ENCODE measurements at places on chromosomes 16 and 17.

DNA sequence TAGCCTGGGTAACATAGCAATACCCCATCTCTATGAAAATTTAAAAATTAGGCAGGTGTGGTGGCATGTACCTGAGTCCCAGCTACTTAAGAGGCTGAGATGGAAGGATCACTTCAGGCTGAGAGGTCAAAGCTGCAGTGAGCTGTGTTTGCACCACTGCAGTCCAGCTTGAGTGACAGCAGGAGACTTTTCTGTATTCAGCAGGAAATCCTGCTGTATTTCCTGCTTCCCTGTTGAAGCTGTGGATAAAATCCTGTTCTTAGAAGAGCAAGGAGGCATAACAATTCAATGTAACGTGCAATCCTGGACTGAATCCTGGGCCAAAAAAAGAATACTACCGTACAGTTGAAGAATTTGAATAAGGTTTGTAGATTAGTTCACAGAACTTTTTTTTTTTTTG, 62.2 kb downstream of the FBXL20 start:
- no peak for DNase-seq

- no peak for DNase-seq
These were observed 71.3 kb upstream of the BCAR1 start for GRCh38 chr16:75322740-75323139.

DNA sequence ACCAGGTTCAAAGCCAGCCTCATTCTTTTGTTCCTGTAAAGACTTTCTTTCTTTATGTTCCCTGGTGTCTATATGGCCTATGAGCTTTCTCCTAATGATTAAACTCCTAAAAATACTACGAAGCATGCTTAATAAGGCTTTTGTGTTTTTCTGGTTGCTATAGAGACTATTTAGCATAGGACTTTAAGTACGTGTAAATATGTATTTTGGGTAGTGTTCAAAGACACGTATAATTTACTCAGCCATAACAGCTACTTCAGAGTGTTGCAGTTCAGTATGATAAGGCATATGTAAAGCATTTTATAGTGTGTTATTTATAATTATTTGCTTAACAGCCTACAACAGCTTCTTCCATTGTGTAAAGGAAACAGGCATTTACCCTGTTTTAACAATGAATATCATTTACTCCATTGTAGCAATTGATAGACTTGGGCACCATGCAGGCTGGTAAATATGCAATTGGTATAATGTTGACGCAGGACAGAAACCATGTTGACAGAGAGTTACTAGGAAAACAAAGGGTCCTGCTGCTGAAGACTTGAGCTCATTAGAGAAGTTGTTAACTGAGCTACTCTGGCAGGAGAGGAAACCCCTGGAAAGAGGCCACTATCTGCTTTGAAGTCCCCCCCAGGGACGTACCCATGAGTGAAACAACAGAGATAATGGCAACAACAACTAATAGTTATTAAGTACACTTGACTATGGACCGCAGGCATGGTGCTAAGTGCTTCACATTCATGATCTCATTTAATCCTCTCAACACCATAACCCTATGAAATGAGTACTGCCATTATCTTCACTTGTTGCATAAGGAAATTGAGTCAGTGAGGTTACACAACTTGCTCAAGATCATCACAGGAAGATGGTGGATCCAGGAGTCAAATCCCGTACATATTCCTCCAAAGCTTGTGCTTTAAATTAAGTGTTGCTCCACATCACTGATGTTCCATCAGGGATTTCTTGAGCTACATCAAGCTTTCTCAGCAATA, 342.2 kb upstream of the DYNLRB2 start:
- DNase-seq: no peak

- no peak for DNase-seq
These were observed 350.1 kb upstream of the EEF2KMT start for GRCh38 chr16:5447734-5448133.

GRCh38 chr16:15950161-15950854, 892 bp downstream of the ABCC1 start:
- DNase-seq: peak; percentile 48

GRCh38 chr17:38891441-38891840, 21.6 kb downstream of the LASP1 start:
- no peak for DNase-seq

- DNase-seq: no peak
These were observed 7.3 kb upstream of the ZDHHC7 start for GRCh38 chr16:85018529-85019236.

- no peak for DNase-seq
These were observed 2.2 kb upstream of the CDH5 start for GRCh38 chr16:66364117-66364958.

GRCh38 chr17:69637446-69638156, 223.1 kb downstream of the MAP2K6 start:
- DNase-seq: no peak

GRCh38 chr16:84218176-84218823, 21.5 kb downstream of the KCNG4 start:
- DNase-seq: no peak

DNA sequence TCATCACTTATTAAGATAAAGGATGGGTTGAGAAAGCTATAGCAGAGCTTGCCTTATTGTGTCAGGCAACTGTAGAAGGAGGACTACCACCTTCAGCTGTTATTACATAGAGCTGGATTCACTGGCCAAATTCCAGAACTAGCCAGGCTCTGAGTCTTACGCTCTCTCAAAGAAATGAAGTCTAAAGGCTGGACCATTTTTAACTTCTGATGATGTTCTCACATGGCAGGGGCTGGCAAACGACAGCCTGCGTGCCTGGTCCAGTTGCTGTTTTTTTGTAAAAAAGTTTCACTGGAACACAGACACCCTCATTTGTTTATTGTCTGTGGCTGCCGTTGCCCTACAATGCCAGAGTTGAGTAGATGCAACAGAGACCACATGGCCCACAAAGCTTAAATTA, 21.2 kb downstream of the TRAF4 start:
- DNase-seq: no peak

DNA sequence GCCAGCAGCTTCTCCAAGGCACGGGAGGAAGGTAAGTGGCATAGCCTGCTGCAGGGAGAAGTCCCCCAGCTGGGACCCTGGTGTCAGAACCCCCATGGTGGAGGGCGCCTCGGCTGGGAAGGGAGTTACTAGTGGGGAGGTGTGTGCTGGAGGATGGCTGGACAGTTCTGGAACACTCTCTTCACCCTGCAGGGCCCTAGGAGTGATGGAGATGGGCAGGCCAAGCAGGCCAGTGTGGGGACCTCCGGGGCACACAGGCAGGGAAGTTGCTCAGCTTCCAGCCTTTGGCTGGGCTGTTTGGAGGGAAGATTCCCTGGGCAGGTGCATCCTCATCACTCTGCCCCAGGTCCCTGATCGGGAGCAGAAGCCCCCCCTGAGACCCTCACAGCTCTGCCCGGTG, 696 bp downstream of the C17orf99 start:
- DNase-seq: no peak

- DNase-seq: no peak
These were observed 1.1 kb upstream of the ZNF263 start for GRCh38 chr16:3282103-3282729.

DNA sequence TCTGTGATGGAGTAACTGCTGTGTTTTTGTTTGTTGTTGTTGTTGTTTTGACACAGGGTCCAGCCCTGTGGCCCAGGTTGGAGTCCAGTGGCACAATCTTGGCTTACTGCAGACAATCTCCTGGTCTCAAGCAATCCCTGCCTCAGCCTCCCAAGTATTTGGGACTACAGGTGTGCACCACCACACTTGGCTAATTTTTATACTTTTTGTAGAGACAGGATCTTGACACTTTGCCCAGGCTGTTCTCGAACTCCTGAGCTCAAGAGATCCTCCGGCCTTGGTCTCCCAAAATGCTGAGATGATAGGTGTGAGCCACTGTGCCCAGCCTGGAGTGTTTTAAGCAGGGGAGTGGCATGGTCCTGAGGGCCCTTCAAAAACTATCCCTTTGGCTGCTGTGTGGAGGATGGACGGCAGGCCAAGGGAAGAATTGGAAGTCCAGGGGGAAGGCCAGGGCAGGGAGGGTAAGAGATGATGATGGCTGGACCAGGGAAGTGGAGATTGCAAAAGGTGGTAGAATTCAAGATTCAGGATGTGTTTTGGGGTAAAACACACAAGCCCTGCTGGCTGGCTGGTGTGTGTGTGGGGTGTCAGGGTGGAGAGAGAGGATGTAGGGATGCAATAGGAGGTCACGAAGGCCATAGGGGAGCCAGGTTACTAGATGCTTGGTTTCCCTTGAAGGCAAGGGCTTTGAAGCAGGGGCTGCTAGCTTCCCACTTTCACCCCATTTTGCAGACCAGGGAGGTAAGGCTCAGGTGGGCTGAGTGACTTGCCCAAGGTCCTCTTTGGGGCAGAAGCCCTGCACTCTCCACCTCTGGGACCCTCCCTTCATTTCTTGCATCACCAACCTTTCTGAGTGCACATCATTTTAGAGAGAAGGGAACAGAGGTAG, 18.8 kb upstream of the PLLP start:
- no peak for DNase-seq

DNA sequence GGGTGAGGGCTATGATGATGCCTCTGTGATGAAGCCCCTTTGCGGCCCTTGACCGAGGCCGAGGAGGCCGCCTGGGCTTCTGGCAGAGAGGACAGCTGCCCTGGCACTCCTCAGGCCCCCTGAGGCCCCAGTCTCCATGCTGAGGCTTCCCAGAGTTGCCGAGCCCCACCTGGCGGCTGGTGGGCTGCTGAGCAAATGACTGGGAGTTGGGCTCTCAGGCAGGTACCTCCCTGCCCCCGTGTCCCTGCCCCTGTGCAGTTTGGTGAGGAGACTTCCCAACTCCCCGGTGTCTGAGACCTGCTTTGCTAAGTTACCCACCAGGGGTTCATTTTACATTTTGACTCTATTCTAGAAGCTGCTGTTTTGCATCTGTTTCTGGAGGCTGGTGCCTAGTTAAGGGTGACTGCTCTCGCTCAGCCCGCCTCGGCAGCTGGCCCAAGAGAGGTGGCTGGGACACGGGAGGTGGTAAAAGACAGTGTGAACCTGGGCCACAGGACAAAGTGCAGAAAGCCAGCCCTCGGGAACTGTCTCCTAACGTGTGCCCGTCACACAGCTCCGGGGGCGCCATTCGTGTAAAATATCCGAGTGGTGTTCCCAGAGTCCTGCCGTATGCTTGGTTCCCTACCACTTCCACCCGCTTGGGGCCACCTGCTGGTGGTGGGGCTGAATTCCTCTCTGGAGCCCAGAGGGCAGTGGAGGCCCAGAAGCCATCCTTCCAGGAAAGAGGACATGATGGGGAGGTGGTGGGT, 134.5 kb downstream of the RAB11FIP4 start:
- DNase-seq: no peak

- no peak for DNase-seq
These were observed at the start of gene EVPL for GRCh38 chr17:76027159-76027839. EVPL (minus strand) TSS chr17:76027306; CDS start chr17:76027198, 108 bp downstream.

DNA sequence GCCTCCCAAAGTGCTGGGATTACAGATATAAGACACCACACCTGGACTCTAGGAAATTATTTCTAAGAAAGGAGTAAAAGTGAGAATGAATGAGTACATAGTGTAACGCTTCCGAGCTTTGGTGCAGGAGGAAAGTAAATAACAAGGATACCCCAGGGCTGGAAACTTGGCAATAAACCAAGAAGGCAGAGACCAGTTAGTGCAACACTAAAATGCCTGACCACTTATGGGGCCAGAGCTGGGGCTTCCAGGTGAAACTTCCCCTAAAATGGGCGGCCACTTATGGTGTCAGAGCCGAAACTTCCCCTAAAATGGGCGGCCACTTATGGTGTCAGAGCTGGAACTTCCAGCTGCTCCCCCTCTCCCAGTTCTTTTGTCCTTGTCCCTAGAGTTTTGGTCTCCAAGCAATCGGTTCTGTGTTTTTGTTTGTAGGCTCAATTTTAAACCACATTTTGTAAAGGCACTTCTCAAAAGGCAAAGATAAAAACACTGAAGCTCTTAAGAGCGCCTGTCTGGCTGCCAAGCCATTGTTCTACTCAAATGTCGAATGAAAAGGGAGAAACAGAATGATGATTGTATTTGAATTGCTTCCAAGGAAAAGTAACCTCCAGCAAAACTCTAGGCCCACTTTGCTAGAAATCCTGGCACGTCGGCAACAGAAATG, 63.9 kb downstream of the NXN start:
- DNase-seq: no peak

GRCh38 chr17:77772899-77773358, 185.6 kb upstream of the TNRC6C start:
- no peak for DNase-seq

- no peak for DNase-seq
These were observed 1.5 kb upstream of the CARD14 start for GRCh38 chr17:80168371-80168770.

GRCh38 chr16:66293207-66293735, 73.2 kb upstream of the CDH5 start:
- no peak for DNase-seq
